ENCODE measurements at places on chromosomes 7 and 10. TPM values are rescaled to one million over a fixed set of nuclear protein-coding genes. Genes with fewer than 3 reads are reported as not detected.

Gene NME8
- 1.3 TPM for polyA plus RNA-seq

- no peak for DNase-seq
Observed at GRCh38 chr7:39394105-39394680, 172.0 kb upstream of the YAE1 start.

GRCh38 chr10:14163377-14164086, 167.2 kb downstream of the FRMD4A start:
- peak; percentile 18 for DNase-seq

DNA sequence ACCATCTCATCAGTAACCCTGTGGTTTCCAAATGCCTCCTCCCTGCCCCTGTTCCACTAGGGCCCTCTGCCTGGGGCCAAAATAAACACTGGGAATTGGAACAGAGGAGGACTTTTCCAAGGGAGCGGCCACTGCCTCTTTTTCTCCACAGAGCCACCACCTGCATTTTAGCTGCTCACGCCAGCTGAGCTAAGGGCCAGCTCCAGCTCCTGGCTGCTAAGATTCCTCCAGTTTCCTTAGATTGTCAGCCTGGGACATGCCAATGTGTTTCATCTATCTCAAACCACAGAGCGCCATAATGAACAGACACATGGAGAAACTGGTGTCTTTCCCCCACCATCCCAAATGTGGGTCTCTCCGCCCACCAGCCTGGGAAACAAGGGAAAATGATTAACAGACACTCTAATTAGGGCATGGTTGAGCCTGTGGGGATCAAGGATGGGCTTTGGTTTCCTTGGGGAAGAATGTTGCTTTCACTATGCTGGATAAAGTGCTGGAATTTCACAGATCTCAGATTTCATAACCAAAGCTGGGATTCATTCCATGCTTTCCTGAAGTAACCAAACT, 52.2 kb downstream of the ASB13 start:
- no peak for DNase-seq

- peak; percentile 73 for DNase-seq
Observed at GRCh38 chr10:54985732-54986131, 184.7 kb upstream of the PCDH15 start.

GRCh38 chr7:33841705-33842129, 63.6 kb upstream of the BMPER start:
- DNase-seq: no peak

Gene KIN
- 31.7 TPM for polyA plus RNA-seq

DNA sequence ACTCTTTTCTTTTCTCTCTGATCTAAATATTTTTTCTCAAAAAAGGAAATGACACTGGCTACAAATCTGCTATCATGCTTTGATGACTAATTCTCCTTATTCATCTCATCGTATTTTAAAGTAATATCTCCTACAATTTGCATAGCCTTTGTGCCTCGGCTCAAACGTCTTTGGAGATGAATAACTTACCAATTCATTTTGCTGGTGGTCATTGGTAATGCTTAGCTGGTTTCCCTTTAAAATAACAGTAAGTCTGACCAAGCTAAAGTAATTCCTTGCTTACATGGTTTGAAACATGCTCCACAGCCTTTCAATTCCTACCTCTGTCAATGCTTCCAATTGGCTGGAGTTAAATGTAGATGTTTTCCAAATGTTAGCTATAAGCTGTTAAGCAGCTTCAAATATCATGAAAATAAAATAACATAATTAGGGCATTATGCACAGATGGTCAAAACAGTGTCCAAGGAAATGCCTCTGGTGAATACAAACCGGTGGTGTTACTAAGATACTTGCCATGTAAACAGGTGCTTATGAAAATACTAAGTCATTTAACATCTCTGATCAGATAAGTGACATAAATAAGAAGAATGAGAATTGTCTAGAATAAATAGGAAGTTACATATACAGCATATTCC, 435.0 kb downstream of the POM121L12 start:
- no peak for DNase-seq

DNA sequence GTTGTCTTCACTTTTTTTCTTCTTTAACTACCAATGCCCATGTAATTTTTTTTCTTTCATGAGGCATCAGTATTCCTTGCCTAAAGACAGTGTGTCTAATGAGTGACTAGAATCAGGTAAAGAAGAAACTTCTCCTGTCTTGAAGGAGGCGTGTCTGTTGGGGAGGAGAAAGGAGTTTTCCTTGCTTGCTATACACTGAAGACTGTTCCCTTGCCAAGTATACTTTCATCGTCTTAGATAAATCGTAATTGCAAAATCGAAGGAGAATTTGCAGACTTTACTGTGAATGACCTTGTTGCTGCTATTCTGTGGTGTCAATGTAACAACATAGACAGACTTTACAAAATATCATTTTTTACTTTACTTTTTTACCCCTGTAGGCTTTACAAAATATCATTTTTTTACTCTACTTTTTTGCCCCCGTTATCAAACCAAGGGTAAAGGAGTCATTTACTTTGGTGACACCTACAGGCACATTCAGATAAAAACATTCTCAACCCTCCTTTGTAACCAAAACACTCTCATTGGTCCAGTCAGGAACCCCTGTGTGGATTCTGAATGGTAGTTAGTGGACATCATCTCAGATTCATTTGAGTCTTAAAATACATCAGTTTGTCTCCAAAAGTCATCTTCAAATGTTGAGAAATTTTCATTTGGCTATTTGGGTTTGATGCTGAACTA, 232.4 kb downstream of the AHR start:
- DNase-seq: peak; percentile 62

DNA sequence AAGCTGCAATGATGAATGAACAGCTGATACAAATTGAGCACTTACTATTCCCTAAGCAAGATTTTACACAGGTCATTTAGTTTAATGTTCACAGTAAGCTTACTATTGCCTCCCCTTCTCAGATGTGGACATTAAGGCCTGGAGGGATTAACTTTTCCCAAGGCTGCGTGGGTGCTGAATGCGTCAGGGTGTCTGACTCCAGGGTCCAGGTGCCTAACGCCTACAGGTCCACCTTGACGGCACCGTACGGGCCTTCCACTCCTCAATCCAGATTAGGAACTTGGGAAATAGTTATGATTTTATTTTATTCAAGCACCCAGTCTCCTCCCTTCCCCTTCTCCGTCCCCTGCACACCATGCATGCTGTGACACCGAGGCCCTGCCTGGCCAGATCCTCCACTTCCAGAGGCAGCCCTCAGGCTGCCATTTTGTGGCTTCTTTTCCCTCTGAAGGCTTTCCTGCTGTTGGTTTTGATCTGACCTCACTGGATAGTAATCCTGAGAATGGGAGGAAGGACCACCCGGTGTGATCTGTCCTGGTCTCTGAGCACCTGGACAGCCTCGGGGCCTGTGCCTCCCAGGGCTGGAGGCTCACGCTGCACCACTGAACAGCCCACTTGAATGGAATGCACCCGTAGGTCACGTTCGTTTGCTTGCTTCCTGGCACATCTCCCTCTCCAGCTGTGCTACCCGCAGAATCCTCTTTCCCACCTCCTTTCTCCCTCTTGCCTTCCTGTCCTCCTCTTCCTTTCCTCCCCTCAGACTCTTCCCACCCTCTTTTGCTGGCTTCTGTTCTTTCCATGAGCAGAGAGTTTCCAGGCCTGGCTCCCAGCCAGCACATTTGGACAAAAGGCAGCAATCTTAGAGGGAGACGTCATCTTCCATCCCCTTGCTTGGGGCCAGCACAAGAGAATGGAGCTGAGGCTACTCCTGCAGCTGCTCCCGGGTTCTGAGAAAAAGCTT, 14.4 kb downstream of the DENND2A start:
- peak; percentile 77 for DNase-seq

DNA sequence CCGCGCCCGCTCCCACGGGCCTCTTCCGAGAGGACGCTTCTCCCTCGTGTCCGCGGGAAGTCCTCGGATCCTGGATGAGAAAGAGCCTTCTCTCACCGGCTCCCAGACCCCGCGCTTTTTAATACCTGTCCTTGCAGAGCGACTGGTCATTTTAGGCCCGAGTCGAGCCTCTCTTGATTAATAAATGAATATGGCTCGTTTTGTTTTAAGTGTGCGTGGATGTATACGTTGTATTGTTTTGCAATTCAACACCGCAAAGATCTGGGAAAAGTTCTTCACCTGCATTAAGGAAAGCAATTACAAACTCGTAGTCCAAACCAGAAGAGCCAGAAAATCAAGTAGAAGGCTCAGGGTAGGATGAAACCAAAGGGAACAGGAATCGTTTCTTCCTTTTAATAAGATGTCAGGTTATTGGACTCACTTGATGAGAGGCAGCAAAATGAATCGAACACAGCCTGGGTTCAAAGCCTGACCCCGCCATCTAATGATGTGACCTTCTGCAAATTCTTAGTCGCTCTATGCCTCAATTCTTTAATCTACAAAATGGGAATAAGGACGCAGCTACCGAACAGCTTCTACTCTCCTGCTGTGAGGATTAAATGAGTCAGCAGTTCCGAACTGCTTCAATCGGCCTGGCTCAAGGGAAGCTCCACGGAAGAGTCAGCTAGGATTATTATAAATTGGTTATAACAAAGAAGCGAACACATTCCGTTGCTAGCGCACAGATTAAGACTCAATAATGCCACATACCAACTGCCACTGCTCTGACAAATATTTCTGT, 277.8 kb upstream of the NEBL start:
- peak; percentile 60 for DNase-seq

Gene NOS3
- 3.1 TPM for polyA plus RNA-seq

Gene RBM17
- 281 TPM for polyA plus RNA-seq

GRCh38 chr10:122282253-122282671, 11.2 kb downstream of the BTBD16 start:
- DNase-seq: no peak

- DNase-seq: no peak
Observed at GRCh38 chr10:13787015-13787421, 200.3 kb downstream of the PRPF18 start.

Gene TUBB8
- polyA plus RNA-seq: 1.0 TPM

GRCh38 chr10:77104459-77104980, 533.1 kb downstream of the KCNMA1 start:
- no peak for DNase-seq

Gene PPP1R9A
- polyA plus RNA-seq: 9.3 TPM

DNA sequence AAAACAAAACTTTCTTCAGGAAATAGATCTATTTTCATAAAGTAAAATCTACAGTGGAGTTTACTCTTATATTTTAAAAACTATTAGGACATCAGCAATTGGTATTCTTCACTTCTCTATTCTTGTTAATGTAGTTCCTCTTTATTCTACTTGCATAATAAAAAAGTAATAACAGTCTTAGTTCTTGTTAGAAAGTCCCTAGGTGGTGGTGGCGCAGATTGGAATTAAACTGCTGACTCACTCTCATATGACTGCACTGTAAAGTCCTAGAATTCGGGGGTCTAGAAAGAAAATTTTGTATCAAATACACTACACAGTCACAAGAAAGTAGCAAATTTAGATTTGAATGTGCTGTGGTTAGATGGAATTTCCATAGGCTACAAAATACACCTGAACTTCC, 44.6 kb upstream of the TES start:
- no peak for DNase-seq

- DNase-seq: no peak
Observed at GRCh38 chr10:128027822-128028507, 98.3 kb downstream of the MKI67 start.

GRCh38 chr7:129947701-129948100, 5.1 kb downstream of the UBE2H start:
- no peak for DNase-seq

DNA sequence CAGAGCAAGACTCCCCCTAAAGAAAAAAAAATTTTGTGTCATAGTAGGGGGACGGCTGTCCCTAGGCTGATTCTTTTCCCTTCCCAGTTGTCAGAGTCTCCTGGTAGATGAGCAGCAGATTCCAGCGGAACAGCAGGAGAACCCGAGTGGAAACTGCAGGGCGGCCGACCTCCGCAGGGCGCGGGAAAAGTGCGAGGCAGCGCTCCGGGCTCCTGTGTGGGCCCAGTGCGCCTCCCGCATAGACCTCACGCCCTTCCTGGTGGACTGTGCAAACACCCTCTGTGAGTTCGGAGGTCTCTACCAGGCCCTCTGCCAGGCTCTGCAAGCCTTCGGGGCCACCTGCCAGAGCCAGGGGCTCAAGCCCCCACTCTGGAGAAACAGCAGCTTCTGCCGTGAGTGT, 46.0 kb downstream of the ZAN start:
- DNase-seq: no peak

Gene NUTM2B
- polyA plus RNA-seq: not detected

- no peak for DNase-seq
Observed at GRCh38 chr10:10910634-10911033, 107.0 kb upstream of the CELF2 start.

All from GM23338 (cell line).